ENCODE measurements at places on chromosomes 6 and 20.

DNA sequence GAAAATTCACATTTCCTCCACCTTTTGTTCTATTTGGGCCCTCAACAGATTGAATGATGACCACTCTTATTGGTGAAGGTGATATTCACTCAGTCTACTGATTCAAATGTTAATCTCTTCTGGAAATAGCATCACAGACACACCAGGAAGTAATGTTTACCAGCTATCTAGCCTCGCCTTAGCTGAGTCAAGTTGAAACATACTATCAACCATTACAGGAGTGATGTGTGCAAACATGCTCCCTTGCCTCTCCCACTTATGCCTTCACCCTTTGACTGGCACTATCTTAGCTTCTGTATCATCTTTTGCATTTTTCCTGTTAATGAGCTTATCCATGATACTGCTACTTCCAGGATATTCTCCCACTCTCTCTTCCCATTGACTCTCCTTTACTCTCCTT is 191.9 kb downstream of the CENPW start:
- DNase-seq, result no peak

DNA sequence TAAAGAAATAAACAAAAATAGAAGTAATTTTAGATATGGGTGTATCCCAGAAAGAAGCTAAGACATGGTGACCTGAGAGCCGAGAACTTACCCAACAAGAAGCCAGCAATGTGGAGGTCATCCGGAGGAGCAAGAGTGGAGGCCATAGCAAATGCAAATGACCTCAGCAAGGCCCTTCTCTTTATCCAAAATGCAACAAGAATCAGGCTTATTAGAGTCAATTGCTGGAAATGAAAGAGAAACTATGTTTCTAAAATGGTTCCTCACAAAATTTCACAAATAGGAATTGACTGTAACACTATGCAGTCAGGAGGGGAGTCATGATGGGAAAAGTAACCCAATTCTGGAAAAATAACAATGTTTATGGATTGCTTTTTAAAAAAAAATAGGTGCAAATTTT is 90.4 kb downstream of the TNFAIP3 start:
- no peak for DNase-seq

DNA sequence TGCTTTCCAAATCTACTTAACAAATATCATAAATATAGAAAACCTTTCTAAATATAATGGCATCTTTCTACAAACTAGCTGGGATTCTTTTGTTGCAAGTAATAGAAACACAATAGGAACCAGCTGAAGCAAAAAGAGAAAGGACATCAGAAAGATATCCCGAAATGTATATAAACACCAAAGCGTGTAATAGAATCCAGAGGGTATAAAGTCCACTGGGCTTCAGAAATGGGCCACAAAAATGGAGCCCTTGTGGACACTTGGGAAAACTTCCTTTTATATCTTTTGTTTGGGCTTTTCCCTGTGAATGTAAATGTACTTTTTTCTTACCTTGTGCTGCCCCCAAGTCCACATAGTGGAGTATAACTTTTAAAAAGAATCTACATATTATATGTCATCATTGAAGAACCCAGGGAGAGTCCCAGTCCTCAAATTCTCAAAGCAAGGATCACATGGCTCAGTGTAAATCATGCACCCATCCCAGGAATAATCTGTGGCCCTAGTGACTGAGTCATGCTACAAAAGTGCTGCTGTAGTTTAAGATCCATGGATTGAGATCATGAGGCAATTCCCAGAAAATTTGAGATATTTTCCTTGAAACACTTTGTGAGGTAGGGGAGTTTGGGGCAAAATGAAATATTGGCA is 457.0 kb downstream of the EPM2A start:
- DNase-seq, result no peak

DNA sequence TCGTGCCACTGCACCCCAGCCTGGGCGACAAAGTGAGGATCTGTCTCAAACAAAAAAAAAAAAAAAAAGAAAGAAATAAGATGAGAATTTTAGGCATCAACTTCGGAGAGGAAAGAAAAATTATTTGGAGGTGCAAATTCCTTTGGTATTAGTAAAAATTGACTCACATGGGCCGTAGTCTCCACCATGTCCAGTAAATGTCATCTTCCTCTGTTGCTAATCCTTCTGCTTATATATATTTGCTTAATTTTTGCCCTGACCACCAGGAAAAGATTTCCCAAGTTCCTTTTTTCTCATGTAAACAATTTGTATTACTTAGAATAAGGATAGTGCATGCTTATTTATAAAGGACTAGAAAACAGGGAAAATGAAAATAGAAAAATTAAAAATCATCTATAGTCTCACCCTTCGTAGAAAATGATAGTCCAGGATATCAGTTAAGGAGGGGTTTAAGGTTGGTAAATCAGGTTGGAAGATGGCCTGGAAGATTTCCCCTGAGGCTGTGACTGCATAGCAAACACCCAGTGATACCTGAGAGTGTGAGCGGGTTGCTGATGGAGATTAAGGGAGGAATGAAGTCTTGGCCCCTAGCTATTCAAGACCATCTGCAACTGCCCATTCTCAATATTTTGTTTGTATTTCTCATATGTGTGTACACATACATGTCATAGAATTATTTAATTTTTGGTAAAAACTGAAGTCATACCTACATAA is 240.8 kb downstream of the ZNF217 start:
- DNase-seq, result no peak

DNA sequence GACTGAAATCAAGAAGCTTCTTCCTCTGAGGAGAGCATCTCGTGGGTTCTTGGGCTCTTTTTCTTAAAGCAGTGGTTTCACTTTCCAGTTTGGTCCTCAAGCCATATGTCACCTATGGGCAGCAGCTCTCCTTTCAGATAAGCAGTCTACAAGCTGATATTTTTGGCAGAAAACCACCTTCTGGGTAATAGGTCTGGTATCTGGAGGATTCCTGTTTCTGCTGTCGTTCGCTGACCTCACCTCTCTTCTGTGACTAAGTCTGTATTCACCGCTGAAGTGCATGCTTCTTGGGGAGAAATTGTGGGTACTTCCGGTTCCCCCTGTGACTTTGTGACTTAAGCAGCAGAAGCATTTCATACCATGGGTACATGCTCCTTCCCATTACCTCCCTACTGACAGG is 193.6 kb downstream of the EDN1 start:
- DNase-seq, result no peak

- DNase-seq, result no peak
Observed at GRCh38 chr6:4593951-4594350, 182.3 kb upstream of the CDYL start.

DNA sequence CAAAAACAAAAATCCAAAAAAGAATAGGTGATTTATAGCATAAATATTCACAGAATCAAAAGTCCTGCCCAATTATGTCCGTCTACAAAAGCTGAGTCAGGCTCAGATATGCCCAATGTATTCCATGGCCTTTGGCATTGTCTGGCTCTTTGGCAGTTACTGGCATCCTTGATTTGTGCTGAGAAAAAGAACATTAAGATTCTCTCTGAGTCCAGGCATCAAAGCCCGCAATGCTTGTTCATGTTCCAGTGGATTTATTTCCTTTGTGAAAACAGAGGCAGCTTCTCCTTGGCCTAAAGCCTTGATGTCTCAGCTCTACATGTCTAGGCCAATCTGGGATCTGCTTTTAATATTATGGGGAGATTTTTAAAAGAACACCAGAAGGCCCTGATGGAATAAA is 76.1 kb upstream of the SLC4A11 start:
- DNase-seq, result no peak

DNA sequence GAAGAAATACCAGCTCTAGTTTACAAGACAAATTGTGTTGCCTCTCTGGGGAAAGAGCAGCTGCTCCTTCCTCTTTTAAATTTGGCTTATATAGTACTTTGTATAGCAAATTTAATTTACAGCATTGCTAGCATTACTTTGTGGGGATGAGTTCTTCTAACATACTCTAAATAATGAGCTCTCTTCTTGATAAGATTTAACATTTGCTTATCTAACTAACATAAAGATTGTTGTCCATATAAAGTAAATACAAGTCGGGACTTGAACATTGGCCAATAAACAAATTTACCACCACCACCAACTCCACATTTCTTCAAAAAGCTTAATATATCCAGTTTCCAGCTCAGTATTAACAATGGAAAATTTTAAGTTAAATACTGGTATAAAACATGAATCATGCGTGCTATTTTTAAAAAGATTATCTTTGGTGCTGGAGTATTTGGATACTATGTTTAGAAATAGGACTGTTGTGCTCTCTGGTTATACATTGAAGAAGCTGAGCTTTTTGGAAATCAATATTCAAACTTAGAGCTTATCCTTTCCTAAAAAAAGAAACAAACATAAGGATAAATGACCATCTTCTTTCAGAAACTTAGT is 1146.9 kb upstream of the GJE1 start:
- DNase-seq, result no peak

DNA sequence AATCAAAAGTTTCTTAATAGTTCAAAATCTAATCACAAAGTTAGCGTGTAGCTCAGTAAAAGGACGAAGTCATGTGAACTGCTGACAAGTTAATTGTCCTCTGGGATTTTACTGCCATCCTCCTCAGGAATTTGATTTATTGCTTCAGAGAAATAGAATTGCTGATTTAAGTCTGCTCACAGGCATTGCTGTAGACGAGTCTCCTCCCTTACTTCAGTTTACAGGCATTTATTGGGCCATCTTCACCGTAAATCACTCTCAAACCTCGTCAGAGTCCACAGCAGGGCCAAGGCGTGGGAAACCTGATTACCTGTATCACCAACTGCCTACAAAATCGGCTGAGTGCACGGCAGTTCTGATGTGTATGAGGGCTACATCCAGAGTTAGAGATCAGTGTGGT is 119.1 kb upstream of the PDE10A start:
- DNase-seq, result no peak

GRCh38 chr6:40343877-40344565 is 243.1 kb downstream of the LRFN2 start:
- DNase-seq, result no peak

GRCh38 chr6:143009851-143010250 is 50.8 kb upstream of the AIG1 start:
- no peak for DNase-seq

DNA sequence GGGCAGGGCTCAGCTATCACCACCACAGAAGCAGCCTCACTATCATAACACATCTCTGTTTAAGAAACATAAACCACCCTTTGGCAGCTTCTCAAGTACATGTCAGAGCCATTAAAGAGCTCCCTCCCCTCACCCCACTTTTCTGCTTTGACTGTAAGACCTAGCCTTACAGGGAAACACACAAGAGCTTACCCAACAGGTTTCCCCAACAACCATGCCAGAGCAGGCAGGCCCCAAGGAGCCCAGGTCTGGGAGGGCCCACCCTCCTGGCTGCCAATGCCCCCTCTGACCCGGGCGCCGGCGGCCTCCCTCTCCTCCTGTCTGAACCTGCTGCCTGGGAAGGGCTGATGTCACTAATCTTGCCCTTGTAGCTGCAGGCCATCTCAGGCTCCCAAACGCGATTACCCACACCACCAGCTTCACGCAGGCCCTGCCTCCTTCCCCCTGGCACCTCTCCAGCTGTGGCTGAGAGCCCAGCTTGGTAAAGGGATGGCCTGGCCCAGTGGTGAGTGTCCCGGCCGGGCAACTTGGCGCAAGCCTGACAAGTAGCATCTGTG is 402.0 kb downstream of the MAFB start:
- DNase-seq, result no peak

DNA sequence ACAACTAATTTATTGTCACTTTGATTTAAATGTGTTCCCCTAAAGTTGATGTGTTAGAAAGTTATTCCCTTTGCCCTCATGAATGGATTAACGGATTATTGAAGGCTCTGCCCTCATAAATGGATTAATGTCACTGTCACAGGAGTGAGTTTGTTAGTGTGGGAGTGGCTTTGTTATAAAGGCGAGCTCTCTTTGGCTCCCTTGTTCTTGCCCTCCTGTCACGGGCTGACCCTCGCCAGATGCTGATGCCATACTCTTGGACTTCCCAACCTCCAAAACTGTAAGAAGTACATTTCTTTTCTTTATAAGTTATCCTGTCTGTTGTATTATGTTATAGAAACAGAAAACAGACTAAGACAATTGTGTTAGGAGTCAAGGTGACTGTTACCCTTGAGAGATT is 22.7 kb upstream of the POPDC3 start:
- no peak for DNase-seq

DNA sequence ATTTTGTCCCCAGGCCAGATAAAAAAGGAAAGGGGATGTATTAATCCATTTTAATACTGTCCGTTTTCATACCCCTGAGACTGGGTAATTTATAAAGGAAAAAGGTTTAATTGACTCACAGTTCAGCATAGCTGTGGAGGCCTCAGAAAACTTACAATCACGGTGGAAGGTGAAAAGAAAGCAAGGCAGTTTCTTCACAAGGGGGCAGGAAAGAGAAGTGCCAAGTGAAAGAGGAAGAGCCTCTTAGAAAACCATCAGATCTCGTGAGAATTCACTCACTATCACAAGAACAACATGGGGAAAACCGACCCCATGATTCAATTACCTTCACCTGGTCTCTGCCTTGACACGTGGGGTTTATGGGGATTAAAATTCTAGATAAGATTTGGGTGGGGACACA is 152.5 kb downstream of the IBTK start:
- DNase-seq, result no peak

DNA sequence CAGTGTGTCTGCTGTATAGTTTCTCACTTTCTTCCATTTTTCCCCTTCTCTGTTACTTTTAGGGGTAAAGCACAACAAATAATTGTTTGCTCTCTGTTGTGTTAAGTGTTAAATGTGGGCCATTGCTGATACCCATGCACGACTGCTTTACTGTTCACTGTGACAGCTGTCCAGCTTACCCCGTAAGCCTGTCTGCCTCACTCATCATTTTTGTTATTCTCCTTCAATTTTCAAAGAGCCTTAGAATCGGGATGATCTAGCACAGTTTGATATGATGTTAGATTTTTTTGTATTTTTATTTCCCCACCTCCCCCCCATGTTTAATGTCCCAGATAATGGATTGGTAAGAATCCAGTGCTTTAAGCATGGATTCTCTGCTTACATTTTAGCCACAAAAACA is 41.2 kb upstream of the MLIP start:
- DNase-seq, result no peak

- DNase-seq, result no peak
Observed at GRCh38 chr6:87366072-87366827, 21.6 kb downstream of the C6orf163 start.

DNA sequence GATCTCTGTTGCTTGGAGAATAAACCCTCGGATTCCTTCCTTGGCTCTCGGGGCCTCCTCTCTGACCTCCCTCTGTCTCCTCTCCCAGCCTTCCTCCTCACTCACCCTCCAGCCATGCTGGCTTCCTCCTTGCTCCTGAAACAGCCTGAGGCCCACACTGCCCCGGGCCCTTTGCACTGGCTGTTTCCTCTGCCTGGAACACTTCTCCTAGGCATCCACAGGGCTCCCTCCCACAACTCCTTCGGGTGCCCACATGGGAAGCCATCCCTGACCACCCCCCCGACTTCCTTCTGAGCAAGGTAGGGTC is 87.7 kb downstream of the CEBPB start:
- no peak for DNase-seq

DNA sequence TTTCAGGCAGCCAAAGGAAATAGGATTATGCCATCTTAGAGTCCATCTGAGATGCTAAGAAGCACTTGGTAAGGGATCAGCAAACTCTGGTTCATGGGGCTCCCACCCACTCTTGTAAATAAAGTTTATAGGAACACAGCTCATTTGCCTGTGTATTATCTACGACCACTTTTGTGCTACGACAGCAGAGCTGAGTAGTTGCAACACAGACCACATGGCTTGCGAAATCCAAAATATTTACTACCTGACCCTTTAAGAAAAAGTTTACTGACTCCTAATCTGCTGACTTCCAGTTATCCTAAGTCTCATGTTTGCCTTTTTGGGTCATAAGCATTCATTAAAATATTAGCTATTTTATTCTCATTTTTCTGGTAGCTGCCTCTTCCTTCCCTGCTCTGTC is 859.0 kb downstream of the QKI start:
- DNase-seq, result no peak

- DNase-seq, result no peak
Observed at GRCh38 chr6:117496383-117496990, 14.0 kb downstream of the DCBLD1 start.

GRCh38 chr6:43454290-43454695 is 1.1 kb downstream of the DLK2 start:
- peak; percentile 6 for DNase-seq

All from NCI-H2081 treated with DMSO at 0.1 percent for 48 hours (cell line).